Renal cortical epithelial cell (primary cell): ENCODE measurements at places on chromosomes 1 and 21. TPM values are rescaled to one million over a fixed set of nuclear protein-coding genes. Genes with fewer than 3 reads are reported as not detected.

The TMEM82 gene
- not detected in 2 replicates for total RNA-seq

The CD247 gene
- total RNA-seq: not detected in 2 replicates

The PCSK9 gene
- total RNA-seq: 1.1 and 17.5 TPM in 2 replicates

The NLRP3 gene
- 0.70 and 9.9 TPM in 2 replicates for total RNA-seq

The CD58 gene
- 45.4 and 62.3 TPM in 2 replicates for total RNA-seq

The C1orf94 gene
- not detected in 2 replicates for total RNA-seq

The PSMB2 gene
- 29.9 and 31.5 TPM in 2 replicates for total RNA-seq

The A3GALT2 gene
- total RNA-seq: not detected in 2 replicates

The LIN9 gene
- total RNA-seq: 3.4 and 7.1 TPM in 2 replicates

The PM20D1 gene
- total RNA-seq: 0.05 and 0.35 TPM in 2 replicates

The LMOD1 gene
- 0.17 and 0.25 TPM in 2 replicates for total RNA-seq

The PIP5K1A gene
- total RNA-seq: 67.4 and 95.5 TPM in 2 replicates

The WNT2B gene
- 4.7 and 33.5 TPM in 2 replicates for total RNA-seq

The KANK4 gene
- total RNA-seq: not detected in 2 replicates

The KRTAP19-1 gene
- total RNA-seq: not detected in 2 replicates

The GJA5 gene
- 0.10 and 0.87 TPM in 2 replicates for total RNA-seq

The FAM72D gene
- total RNA-seq: 0.15 and 0.52 TPM in 2 replicates

The HSPB7 gene
- 0.35 TPM in 2 replicates for total RNA-seq

The CLDN8 gene
- 0.35 TPM in 1 of 2 replicates, not detected in the other for total RNA-seq

The TSSK3 gene
- 0.20 TPM in 1 of 2 replicates, not detected in the other for total RNA-seq

The CFHR1 gene
- not detected in 2 replicates for total RNA-seq

The BSND gene
- 0.45 TPM in 1 of 2 replicates, not detected in the other for total RNA-seq

The F5 gene
- under 0.01 and 0.05 TPM in 2 replicates for total RNA-seq
